ENCODE measurements at places on chromosomes 4 and X.
A peak's percentile ranks its signal among the peaks of the same experiment; 100 is the strongest.

- DNase-seq = peak; percentile 4
Observed at GRCh38 chr4:116180157-116180601, 905.2 kb downstream of the TRAM1L1 start.

DNA sequence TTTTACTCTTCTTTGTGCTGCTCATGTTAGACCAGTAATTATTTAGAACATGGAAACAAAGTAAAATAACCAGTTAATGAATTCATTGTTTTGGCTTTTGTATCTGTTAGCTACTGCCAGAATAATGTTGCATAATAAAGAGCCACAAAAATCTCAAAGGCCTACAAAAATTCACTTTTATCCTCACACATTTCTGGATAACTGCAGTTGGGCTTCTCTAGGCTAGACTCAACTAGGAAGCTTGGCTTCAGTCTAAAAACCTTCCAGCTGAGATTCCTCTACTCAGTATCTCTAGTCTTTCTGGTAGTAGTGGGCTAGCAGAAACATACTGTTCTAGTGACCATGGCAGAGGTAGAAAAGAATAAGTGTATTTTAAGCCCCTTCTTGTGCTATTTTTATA, 73.0 kb downstream of the FAT4 start:
- DNase-seq = no peak

DNA sequence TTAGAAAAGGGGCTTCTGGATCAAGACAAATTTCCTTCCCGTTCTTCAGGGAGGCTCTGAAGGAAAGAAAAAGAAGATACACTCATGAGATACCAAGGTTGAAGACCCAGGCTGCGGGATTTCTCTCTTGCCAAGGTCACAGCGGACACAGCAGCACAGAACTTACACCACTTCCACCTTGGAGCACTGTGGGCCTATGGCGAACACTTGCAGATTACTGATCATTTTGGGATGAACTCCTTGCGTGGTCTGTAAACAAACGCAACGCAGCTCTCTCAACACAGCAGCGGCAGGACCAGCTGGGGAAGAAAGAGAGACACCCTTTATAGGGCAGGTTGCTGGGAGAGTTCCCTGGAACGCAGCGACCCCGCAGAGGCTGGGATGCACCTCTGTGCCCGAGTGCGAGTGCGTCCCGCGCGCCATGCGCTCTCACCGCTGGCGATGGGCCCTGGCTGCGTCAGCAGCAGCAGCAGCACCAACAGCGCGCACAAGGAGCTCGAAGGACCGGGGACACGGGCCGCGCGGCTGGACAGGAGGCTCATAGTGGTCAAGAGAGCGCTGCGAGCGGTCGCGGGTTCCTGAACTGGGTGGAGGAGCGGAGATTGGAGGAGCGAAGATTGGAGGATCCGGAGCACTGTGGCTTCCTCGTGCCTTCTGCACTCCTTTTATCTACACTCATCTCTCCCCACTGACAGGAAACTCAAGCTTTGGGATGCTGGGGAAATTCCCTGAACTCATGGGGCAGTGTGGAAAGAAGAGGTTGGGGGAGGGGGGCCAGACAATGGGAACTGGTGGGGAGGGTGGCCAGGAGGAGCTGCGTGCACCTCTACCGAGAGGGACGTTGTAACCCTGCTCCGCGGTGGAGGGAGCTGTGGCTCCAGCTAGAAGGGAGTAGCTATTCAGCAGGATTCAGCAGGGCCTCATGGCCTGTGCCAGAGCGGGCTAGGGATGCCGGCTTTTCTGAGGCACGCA, at the start of gene CXCL5:
TSS of gene CXCL5 (minus strand) at position 638 of the 972 bp plus-strand sequence. CDS start at position 542, 96 bp downstream.
- no peak for DNase-seq

GRCh38 chr4:8372506-8372905, 68.0 kb downstream of the ACOX3 start:
- DNase-seq = no peak

- no peak for DNase-seq
Observed at GRCh38 chr4:153205757-153206156, 1.5 kb downstream of the TRIM2 start.

DNA sequence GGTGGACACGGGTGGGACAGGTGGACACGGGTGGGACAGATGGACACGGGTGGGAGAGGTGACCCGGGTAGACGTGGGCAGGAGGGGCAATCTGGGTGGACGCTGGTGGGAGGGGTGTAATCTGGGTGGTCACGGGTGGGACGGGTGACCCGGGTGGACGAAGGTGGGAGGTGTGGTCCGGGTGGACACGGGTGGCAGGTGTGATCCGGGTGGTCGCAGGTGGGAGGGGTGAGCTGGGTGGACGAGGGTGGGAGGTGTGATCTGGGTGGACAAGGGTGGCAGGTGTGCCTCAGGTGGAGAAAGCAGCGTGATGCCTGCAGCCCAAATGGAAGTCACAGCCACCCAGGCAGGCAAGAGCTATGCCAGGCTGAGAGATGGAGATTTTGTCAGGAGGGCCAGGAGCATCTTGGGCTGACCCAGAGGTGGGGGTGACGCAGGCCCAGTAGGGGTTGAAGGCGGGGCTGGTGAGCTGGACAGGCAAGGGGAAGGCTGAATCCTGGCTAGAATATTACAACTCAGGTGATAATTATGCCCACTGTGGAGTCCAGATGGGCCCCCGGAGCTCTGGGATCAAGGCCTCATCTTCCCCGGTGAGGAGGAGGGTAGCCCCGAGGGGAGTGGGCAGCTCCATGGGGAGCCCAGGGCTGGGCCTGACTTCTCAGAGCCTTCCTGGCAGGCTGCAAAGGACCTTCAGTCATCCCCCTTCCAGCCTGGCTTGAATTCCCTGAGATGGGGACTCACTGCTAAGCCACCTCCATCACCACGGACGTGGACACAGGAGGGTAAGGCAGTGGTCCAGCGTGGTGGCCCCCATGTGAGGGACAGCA, 100.0 kb downstream of the ADRA2C start:
- no peak for DNase-seq

GRCh38 chr4:95572304-95572991, 23.7 kb upstream of the UNC5C start:
- DNase-seq = no peak

DNA sequence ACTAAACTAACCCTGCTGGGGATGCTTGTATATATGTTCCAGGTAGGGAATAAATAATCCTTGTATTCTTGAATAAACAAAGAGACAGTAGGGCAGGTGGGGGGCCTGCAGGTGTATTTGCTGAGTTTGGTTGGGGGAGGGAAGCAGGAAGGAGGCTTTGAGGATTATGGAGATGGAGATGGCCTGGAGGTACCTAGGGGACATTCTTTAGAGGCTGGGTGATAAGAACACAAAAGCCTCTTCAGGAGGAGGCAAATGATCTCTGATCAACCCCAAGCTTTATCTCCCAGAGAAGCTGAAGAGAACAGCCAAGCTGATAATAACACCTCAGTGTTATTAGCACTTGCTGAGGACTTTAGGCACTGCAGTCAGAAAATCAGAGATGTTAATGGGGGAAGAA, 187.7 kb downstream of the MGST2 start:
- DNase-seq = no peak

DNA sequence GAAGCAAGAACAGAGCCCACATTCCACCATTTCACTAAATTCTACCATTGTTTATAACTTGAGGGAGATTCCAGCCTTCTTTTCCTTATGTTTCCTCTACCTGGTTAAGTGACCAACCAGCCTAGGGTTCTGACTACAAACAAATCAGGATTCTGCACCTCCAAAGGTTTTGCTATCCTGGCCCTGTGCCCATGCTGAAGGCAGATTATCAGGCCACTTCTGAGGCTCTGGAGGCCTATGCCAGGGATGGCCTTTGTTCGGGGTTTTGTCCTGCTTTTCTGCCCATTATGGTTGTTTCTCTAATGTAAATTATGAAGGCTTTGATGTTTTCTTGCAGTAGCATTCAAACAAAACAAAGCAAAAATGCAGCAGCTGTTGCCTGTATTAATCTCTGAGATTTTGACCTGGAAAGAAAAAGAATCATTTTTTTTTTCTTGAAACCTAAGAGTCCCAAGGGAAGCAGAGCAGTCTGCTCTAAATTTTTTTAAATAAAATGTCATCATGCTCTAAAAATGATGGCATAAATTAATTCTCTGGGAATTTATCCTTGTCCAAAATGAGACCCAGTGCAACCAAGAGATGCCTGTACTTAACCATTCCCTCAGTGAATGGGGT, 55.6 kb downstream of the RNF150 start:
- DNase-seq = no peak

DNA sequence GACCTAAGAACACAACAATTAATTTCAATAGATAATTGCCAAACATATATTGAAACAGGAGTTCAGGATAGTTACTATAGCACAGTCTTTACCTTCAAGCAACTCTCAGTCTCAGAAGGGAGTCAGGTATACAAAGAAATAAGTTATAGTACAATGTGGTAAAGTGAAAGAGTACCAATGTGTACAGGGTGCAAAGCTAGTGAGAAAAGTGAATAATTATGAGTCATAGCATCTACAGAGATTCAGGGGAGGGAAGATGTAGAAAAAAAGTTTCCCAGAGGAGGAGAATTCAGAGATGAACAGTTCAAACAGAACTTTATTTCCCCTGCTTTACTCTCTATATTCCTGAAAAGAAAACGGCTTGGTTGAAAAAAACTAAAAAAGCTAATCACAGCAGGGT, 22.7 kb upstream of the DKK2 start:
- no peak for DNase-seq

GRCh38 chr4:173991814-173992213, 291.7 kb downstream of the FBXO8 start:
- DNase-seq = no peak

DNA sequence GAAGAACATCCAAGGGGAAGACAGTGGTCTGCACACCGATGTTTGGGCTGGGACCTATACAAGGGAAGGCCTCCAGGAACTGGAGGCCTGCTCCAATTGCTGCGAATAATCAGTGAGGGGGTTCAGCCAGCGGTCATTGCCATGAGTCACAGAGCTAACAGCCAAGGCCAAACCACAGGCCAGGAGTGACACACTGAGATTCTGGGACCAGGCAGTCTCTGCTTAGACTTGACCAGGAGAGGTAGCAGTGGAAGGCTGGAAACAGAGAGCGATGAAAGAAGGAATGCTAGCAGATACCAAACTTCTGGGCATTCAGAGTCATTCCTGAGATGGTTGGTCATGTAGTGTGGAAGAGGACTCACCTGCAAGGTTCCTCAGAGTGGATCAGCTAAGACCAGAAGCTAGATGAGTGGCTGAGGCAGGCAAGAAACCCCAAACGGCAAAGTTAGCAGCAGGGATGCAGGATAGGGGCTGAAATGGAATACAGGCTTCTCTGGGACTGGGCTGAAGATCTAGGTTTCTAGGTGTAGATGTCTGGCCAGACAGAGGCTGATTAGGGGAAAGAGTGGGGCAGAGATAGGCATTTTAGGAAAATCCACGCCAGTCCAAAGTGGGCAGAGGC, 54.7 kb downstream of the CNGA2 start:
- DNase-seq = no peak

- peak; percentile 42 for DNase-seq
Observed at GRCh38 chr4:185096032-185096653, 46.9 kb upstream of the SLC25A4 start.

DNA sequence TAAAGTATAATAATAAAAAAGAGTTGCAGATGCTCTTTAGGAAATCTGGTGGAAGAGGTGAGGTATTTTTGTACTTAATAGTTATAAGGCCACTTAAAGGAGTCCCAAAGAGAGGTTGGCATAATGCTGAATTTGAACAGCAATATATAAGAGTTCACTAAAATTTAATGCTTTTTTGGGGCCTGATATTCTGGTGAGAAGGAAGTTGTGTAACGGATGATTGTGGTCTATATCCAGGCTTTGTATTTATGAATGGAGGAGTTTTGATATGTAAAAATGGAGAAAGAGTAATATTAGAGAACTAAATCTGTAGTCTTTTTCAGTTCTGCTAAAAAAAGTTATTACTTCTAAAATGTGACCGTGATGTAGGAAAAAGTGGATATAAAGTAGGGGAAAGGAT, 20.4 kb downstream of the BMP2K start:
- DNase-seq = no peak

- DNase-seq = no peak
Observed at GRCh38 chr4:17315459-17315858, 196.4 kb downstream of the QDPR start.

DNA sequence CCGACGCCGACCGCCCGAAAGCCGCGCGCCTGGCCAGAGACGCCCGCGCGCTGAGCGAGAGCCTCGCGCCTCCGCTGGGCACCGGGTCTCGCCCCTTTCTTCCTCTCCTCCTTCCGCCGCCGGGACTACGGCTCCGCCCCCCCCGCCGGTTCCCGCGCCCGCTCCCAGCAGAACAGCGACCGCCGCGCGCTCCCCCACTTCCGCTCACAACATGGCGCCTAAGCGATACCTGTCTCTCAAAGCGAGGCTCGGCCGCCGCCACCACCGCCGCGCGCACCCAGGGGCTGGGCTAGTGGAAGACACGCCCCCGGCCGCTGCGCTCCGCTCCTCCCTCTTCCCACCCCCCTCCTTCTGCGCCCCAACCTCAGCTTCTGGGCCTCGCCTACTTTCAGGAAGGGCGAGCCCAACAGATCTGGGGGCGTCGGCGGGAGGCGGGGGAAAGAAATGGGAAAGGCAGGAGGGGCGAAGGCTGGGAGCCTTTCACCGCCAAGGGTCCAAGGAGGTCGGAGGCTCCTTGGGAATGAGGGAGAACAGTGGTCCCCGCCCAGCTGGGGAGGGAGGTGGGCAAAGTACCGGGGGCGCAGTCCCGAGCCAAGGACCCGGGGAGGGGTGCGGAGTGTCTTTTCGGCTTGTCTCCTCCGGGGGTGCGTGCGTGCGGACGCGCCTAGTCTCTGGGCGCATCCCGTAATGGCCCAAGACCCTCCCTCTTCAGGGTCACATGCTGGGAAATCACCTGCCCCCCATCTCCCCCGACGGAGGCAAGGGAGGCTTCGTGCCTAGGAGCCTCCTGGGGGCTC, at the start of gene RPS6KA3:
TSS of gene RPS6KA3 (minus strand) at position 100 of the 797 bp plus-strand sequence. CDS start 277 bp downstream, outside the sequence.
- DNase-seq = peak; percentile 61

DNA sequence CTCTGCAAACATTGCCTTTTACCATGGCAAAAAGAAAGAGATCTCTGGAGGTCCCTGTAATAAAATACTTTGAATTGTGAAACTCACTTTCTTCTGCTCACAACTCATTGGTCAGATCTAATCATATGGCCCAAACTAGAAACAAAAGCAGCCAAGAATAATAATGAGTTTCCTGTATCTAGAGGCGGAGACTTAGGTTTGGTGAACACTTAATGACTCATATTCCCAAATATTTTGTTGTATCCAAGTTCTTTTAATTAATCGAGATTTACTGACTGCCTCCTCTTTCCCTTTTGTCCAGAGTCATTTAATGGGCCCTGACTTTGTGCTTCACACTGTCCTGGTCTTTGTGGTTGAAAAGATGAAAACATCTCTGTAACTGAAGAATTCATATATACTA, 190.6 kb downstream of the CCSER1 start:
- DNase-seq = no peak

DNA sequence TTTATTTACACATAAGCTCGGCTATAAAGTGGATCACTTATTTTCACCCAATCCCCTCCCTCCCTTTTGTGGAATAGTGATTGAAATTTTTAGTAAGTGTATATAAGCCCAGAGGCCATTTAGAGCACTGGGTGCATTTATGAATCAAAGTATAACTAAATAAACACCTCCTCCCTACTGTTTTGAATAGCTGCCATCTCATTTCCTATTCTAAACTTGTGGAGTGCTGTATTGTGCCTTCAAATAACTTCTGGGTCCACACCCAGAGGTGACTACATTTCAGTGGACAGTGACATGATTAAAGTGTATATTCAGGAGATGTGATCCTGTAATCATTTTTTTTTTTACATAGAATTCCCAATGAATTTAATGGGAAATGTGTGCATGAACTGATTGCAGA, 104.9 kb downstream of the TEX13C start:
- no peak for DNase-seq

Data from bone marrow (tissue), 2 donors.